ENCODE measurements at places on chromosomes 16 and 17.
A peak's percentile ranks its signal among the peaks of the same experiment; 100 is the strongest.

GRCh38 chr17:77441940-77442339, 301.2 kb downstream of the SEC14L1 start:
- peak; percentile 74 for DNase-seq

- no peak for DNase-seq
These were observed 9.6 kb upstream of the SLC38A8 start for GRCh38 chr16:84052071-84052622.

DNA sequence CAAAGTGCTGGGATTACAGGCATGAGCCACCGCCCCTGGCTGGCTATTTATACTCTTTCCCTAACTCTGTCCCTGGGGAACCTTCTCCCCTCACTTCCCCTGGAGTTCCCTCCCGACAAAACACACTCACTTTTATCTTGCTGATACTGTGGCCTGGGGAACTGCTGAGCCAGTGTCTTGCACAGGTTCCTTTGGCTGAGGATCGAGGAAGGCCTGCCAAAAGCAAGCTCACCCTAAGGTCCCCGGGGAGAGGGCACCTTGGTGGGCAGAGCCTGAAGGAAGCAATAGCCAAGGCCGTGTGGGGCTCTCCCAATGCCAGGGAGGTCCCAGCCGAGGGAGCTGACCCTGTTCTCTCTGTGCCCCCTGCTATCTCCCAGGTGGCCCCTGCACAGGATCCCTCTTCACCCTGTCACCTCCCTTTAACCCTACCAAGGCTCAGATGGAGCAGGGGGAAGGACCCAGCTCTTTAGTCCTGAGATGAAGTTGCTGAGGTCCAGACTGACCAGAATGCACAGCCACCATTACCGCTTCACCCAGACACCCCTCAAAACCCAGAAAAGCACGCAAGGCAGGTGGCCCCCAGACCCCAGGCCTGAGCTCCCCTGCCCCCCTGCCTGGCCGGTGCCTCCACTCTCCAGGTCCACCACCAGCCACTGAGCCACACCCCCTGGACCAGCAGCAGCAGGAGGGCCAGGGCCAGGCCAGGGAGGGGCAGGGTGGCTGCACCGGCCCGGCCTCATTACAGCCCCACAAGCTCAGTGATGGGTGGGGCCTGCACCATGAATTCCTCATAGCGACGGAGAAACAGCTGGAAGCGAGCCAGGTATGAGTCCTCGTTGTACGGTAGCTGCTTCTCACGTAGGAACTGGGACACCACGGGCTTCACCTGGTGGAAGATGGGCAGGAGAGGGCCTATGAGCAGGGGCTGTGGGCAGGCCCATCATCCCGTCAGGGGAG, 5.1 kb upstream of the FDXR start:
- DNase-seq, result no peak

- DNase-seq, result peak; percentile 6
These were observed 55.3 kb downstream of the ULK2 start for GRCh38 chr17:19812407-19812806.

- DNase-seq, result no peak
These were observed 1.5 kb downstream of the ENPP7 start for GRCh38 chr17:79732254-79732653.

- DNase-seq, result no peak
These were observed 17.1 kb upstream of the PHF12 start for GRCh38 chr17:28968231-28968913.

GRCh38 chr16:66961065-66961744, at the start of gene CES3:
TSS of gene CES3 (plus strand) at chr16:66961266. CDS start at chr16:66961308, 42 bp downstream.
- peak; percentile 84 for DNase-seq

DNA sequence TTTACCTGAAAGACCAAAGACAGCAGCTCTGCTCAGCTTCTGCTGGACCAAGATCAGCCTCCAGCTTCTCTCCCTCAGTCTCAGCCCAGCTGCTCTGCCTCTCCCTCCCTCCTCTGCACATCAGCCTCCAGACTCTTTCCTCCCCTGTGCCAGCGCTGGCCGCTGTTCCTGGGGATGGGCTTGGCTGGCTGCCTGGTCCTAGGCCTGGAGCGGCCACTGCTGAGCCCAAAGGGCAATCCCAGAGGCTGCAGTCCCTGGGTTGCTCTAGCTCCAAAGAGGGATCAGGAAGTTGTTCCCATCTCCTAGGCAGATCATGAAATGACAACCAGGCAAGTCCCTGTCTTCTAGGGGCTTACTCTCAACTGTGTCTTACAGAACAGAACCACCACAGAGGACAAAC, 31.3 kb downstream of the DCUN1D3 start:
- DNase-seq, result no peak

DNA sequence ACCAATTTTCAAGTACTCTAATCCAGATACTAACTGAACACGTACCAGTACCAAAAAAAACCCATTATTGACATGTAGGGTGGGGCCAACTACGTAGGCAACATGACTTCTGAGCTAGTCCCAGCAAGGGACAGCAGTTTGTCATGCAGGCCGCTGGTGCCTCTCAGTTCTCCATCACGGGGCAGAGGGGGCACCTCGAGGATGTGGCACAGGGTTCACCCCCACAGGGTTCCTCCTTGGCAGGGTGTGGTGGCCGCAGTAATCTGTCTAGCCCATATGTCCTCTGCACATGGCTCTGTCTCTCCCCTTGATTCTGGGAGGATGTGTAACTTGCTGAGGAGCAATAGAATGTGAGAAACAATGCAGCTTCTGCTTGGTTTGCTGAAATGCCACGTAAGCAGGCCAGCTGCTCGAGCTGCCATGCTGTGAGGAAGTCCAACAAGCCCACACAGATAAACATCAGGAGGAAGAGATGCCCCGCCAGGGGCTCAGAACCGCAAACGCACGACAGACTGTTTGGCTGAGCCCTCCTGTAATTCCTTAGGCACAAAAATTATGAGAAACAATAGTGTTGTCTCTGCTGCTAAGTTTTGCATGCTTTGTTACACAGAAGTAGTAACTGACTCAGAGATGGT, 62.4 kb downstream of the NT5M start:
- DNase-seq, result no peak

DNA sequence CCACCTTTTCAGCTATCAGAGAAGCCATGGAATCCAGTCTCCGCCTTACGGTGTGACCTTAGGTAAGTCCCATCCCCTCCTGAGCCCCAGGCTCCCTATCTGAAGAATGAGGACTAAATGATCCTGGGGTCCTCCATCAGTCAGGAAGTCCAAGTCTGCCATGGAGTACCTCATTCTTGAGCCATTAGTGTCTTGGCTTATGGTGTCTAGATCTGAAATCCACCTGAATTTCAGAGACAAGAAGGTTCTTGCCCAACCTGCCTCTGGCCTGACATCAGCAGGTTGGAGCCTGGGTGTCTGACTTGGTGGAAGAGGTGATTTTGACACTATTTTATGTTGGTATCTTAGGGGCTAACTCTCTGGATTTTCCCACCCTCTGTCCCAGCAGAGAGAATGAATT, 47.1 kb downstream of the CNGB1 start:
- DNase-seq, result no peak

DNA sequence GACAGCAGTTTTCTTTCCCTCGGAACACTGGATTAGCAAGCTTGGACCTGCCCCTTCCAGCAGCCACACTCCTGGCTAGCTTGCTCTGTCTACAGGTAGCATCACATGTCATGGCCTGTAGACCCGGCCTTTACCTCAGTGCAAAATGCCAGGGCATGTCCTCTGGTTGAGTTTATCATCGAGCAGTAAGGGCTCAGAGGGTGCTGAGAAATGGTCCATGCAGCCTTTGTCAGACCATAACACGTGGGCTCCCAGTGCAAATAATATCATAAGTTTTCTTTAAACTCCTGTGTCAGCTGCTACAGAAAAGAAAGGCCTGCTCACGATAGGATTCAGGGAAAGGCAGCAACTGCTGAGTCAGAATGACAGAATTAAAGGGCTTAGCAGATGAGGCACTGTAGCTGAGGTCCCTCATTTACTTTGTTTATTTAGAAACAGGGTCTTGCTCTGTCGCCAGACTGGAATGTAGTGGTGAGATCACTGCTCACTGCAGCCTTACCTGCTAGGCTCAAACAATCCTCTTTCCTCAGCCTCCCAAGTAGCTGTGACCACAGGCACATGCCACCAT, 8.0 kb upstream of the GNA13 start:
- DNase-seq, result no peak

DNA sequence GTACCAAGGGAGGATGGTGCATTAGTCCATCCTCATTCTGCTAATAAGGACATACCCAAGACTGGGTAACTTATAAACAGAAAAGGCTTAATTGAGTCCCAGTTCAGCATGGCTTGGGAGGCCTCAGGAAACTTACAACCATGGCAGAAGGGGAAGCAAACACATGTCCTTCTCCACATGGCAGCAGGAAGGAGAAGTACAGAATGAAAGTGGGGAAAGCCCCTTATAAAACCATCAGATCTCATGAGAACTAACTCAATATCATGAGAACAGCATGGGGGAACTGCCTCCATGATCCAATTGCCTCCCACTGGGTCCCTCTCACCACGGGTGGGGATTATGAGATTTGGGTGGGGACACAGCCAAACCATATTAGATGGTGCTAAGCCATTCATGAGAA, 84.5 kb downstream of the SEC14L1 start:
- DNase-seq, result no peak

DNA sequence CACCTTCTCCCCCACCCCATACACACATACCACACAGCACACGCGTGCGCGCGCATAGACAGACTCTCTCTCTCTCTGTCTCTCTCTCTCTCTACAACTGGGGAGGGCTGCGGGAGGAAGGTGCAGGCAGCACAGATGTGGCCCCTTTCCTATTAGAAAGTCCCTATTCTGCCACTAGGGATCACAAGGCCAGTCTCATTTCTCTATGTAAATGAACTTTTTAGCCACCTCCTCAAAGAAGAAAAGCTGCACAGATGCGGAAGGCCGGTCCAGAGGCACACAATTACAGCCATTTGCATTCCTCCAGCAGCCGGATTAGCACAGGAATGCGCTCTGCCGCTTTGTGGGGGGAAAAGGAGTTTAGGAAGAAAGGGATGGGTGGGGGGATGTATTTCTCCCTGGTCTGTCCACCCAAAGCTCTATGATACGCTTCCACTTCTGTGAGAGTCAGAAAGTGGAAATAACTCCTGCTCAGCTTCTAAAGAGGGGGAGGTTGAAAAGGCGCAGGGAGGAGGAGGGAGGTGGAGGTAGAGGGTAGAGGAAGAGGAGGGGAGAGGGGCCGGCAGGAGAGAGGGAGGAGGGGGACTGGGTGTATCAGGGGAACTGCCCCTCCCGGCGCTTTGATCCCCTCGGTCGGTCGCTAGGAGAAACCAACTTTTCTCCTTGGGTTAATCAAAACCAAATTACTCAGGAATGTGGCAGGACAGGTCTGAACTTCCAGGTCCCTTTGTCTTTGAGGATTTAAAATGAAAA, 11.7 kb downstream of the ZFHX3 start:
- DNase-seq, result no peak
